H9 (cell line): ENCODE measurements at places on chromosomes 3 and 15. TPM values are rescaled to one million over a fixed set of nuclear protein-coding genes. Genes with fewer than 3 reads are reported as not detected.

Gene TF
- total RNA-seq: 0.09 and 0.18 TPM in 2 replicates

Gene MCF2L2
- total RNA-seq: 5.5 and 6.4 TPM in 2 replicates

Gene CLDN18
- total RNA-seq: not detected in 2 replicates

Gene AADAC
- not detected in 2 replicates for total RNA-seq

Gene CD200R1
- not detected in 2 replicates for total RNA-seq

Gene ASB14
- total RNA-seq: not detected in 2 replicates

Gene BSN
- total RNA-seq: 1.9 and 2.4 TPM in 2 replicates

Gene NT5DC2
- total RNA-seq: 441 and 444 TPM in 2 replicates

Gene TYRO3
- total RNA-seq: 118 and 124 TPM in 2 replicates

Gene GOLGA8K
- 0.85 TPM in 1 of 2 replicates, not detected in the other for total RNA-seq

Gene SLC12A6
- 8.4 and 11.1 TPM in 2 replicates for total RNA-seq

Gene CLRN1
- not detected in 2 replicates for total RNA-seq
